ENCODE measurements at places on chromosomes 5 and 9.

GRCh38 chr9:90464978-90465377 lies 177.6 kb downstream of the DIRAS2 start:
- peak; percentile 9 for DNase-seq

DNA sequence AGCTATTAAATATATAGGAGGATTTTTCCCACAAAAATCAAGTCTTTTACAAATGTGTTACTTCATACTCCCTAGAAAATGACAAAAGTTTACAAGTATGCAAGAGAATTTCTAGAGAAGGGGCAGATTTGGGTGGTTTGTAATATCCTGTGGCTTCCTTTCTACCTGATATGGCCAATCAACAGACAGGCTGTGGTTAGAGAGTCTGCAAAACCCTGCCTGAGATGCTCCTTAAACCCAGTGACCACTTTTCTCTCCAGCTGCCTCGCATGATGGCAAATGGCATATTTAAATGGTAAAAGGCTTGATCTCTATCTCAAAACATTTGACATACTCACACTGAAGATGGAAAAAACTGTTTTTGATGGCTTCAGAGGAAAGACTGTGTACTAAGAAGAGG lies 550.1 kb upstream of the ZNF462 start:
- no peak for DNase-seq

DNA sequence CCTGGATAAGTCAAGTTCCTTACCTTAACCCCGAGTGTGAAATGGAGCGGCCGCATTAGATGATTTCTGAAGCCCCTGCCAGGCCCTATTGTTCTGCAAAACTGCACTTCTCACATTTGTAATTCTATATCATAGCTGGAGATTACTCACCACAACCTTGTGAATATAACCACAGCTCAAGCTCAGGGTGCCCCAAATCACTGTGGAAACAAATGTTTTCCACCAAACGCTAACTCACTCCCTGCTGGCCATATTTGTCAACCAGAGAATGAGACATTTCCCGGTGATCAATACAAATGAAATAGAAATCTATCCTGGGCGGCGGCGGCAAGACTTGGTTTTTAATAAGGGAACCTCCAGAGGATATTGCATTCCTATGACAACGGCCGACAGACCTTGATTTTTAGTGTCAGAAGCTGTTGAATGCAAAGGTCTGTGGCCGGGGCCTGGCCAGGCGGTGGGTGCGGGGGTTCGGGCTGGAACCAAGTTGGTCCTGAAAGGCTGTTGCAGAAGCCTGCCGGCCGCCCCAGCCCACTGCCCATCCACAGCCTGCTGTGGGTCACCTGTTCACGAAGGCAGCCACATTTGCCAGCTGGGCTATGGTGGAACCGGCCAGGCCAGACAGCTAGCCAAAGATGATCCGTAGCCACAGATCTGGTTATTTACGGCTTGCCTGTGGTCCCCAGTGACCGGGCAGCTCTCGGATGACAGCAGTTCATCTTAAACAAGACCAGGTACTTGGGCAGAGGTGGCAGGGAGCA lies 93.9 kb upstream of the LMX1B start:
- DNase-seq: no peak

- DNase-seq: no peak
Measured at GRCh38 chr9:99155736-99156135, 50.8 kb downstream of the TGFBR1 start.

- no peak for DNase-seq
Measured at GRCh38 chr9:122820490-122820845, 7.9 kb downstream of the PDCL start.

- DNase-seq: no peak
Measured at GRCh38 chr9:124257844-124258606, at the start of gene NEK6. NEK6 (plus strand) TSS chr9:124257949; CDS start chr9:124301965, 44,016 bp downstream.

DNA sequence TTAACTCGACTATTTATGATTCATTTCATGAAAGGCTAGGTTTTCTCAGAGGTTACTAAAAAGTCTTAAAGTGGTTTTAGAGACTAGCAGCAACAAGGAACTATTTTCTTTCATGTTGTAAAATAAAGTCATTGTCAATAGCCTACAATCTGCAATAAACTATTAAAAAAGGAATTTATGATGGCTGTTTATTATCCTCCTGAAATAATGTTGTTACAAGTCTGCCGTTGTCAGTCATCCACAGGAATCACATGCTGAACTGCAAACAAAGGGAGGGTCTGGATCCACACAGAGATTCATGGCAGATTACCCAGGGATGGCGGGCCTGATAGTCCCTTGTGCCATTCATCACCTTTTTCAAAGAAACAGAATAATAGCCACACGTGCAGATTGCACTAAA lies 49.2 kb downstream of the TMEM174 start:
- peak; percentile 47 for DNase-seq

GRCh38 chr5:125004009-125004408 lies 257.6 kb upstream of the ZNF608 start:
- DNase-seq: no peak

DNA sequence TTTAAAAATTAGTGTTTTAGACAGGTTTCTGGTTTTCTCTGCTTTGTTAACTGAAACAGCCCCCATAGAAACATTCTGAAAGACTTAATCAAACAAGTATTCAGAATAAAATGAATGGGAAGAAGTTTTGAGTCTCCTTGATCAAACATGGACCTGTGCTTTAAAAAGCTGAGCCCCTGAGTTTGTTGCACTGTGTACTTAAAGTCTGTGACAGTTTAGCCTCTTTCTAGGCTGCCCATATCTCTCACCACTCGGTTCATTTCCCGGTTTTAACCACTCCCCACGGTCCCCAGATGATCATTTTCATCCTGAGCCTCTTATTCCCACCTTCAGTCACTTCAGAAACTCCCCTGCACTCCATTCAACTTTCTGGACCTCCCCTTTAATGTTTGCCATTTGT lies 215.9 kb upstream of the DMRT1 start:
- no peak for DNase-seq

DNA sequence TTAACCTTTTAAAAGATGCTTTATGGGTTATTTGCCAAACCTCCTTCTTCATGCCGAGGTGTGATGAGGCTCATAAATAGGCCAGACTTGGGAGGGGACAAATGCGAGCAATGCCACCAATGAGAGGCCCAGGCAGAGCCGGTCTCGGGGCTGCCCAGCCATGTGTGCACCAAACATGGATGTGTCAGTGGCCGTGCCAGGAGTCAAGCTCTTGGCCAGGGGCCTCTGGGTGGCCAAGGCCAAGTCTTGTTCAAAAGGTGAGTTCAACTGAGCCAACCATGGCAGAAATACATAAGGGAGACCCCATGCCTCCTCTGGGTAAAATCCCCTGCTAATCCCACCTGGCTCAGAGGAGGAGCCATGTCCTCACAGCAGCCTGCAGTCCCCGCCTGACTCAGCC lies 10.9 kb upstream of the LCN15 start:
- no peak for DNase-seq

- no peak for DNase-seq
Measured at GRCh38 chr9:126375386-126375785, 48.8 kb downstream of the MVB12B start.

Data from NCI-H345 (cell line).